ENCODE measurements at places on chromosomes 4 and X. TPM values are rescaled to one million over a fixed set of nuclear protein-coding genes. Genes with fewer than 3 reads are reported as not detected.

Gene ARX
- not detected for total RNA-seq

Gene DYNLT3
- 18.7 TPM for total RNA-seq

Gene XKRX
- 0.74 TPM for total RNA-seq

Gene CBLL2
- not detected for total RNA-seq

Gene LONRF3
- total RNA-seq, result 9.8 TPM

Gene TMPRSS11B
- total RNA-seq, result 40.8 TPM

Gene RPS6KA6
- total RNA-seq, result 2.7 TPM

Gene KCND1
- total RNA-seq, result 2.0 TPM

Gene BMP3
- total RNA-seq, result 0.25 TPM

Gene SPON2
- 72.2 TPM for total RNA-seq

Gene MAGEC1
- total RNA-seq, result not detected

Gene CPLX1
- total RNA-seq, result 0.98 TPM

GRCh38 chrX:10486373-10486772 is 134.0 kb downstream of the MID1 start:
- H3K36me3 ChIP-seq, result no peaks in the 10 kb centered on the region
- no peak overlapping the region for H3K27ac ChIP-seq
- H3K4me3 ChIP-seq, result no peak overlapping the region
- H3K27me3 ChIP-seq, result no peaks in the 10 kb centered on the region
- no peak for DNase-seq
- H3K4me1 ChIP-seq, result peaks cover 8% of the 10 kb centered on the region

- no peak overlapping the region for H3K27ac ChIP-seq
- DNase-seq, result no peak
- no peak overlapping the region for H3K4me3 ChIP-seq
Measured at GRCh38 chr4:158461336-158461735, 60.3 kb upstream of the RXFP1 start.

DNA sequence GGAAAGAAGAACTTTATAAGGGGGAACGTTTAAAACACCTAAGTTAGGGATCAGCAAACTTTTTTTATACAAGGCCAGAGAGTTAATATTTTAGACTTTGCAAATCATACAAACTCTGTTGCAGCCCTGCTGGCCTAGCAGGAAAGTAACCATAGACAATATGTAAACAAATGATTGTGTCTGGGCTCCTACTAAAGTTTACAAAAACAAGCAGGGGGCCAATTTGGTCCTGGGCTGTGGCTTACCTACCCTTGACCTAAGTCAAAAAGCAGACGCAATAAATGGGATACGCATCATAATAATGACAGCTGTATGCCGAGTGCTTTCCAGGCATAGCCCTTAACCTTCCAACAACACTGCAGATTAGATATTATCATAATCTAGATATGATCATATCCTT is 4.9 kb downstream of the TASL start:
- H3K4me3 ChIP-seq, result no peak overlapping the region
- no peaks in the 10 kb centered on the region for H3K27me3 ChIP-seq
- no peaks in the 10 kb centered on the region for H3K4me1 ChIP-seq
- H3K27ac ChIP-seq, result no peak overlapping the region
- H3K36me3 ChIP-seq, result no peaks in the 10 kb centered on the region

GRCh38 chr4:76955182-76955581 is 5.6 kb downstream of the SEPTIN11 start:
- no peak for DNase-seq
- H3K27ac ChIP-seq, result no peak overlapping the region
- H3K4me3 ChIP-seq, result no peak overlapping the region

GRCh38 chrX:144730471-144730870 is 516.8 kb upstream of the SPANXN1 start:
- no peaks in the 10 kb centered on the region for H3K4me1 ChIP-seq
- no peak overlapping the region for H3K27ac ChIP-seq
- H3K27me3 ChIP-seq, result no peaks in the 10 kb centered on the region
- no peak overlapping the region for H3K4me3 ChIP-seq

DNA sequence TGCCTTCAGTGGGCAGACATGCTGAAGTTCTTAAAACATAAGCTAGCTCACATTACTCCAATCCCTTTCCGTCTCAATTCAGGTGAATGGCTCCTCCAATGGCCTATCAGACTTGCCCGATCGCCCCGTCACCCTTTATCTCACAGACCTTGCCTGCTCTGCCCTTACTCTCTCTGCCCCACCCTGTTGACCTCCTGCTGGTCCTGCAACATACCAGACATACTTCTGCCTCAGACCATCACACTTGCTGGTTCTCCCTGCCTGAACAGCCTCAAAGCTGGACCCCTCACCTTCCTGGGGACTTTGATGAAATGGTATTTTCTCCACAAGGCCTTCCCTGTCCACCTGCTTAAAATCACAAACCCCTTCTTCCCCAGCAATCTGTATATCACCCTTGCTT is 340.1 kb upstream of the NR3C2 start:
- no peaks in the 10 kb centered on the region for H3K4me1 ChIP-seq
- no peak for DNase-seq
- no peak overlapping the region for H3K4me3 ChIP-seq
- H3K36me3 ChIP-seq, result no peaks in the 10 kb centered on the region
- H3K27ac ChIP-seq, result no peak overlapping the region

DNA sequence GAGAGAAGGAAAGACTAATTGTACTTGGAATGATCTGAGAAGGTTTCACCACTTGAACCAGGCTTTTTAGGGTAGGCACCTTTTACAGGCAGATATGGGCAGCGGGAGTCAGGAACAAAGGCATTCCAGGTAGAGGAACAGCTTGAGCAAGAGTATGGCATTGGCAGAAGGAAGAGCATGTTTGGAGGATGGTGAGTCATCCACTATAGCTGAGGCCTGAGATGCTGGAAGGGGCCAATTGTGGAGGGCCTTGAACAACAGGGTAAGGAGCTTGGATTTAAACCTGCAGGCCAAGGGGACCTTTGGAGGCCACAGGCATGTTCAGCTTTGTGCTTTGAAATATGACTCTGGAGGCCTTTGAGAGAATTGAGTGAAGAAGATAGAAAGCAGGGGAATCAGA is 32.2 kb downstream of the PFKFB1 start:
- H3K27ac ChIP-seq, result no peak overlapping the region
- H3K4me3 ChIP-seq, result no peak overlapping the region
- no peak for DNase-seq
- no peaks in the 10 kb centered on the region for H3K4me1 ChIP-seq
- H3K36me3 ChIP-seq, result no peaks in the 10 kb centered on the region
- no peaks in the 10 kb centered on the region for H3K27me3 ChIP-seq

GRCh38 chrX:14209034-14209433 is 179.3 kb upstream of the GEMIN8 start:
- H3K27ac ChIP-seq, result no peak overlapping the region
- no peak overlapping the region for H3K4me3 ChIP-seq
- H3K4me1 ChIP-seq, result no peaks in the 10 kb centered on the region
- H3K27me3 ChIP-seq, result no peaks in the 10 kb centered on the region
- no peak for DNase-seq
- H3K36me3 ChIP-seq, result no peaks in the 10 kb centered on the region

- H3K27me3 ChIP-seq, result no peaks in the 10 kb centered on the region
- no peak for DNase-seq
- H3K36me3 ChIP-seq, result no peaks in the 10 kb centered on the region
- H3K4me1 ChIP-seq, result no peaks in the 10 kb centered on the region
- H3K27ac ChIP-seq, result no peak overlapping the region
Measured at GRCh38 chr4:45701621-45702020, 422.2 kb downstream of the GABRG1 start.

- H3K4me3 ChIP-seq, result no peak overlapping the region
- no peaks in the 10 kb centered on the region for H3K36me3 ChIP-seq
- H3K4me1 ChIP-seq, result no peaks in the 10 kb centered on the region
- H3K27ac ChIP-seq, result no peak overlapping the region
- no peaks in the 10 kb centered on the region for H3K27me3 ChIP-seq
Measured at GRCh38 chrX:29241809-29242208, 654.6 kb downstream of the IL1RAPL1 start.

DNA sequence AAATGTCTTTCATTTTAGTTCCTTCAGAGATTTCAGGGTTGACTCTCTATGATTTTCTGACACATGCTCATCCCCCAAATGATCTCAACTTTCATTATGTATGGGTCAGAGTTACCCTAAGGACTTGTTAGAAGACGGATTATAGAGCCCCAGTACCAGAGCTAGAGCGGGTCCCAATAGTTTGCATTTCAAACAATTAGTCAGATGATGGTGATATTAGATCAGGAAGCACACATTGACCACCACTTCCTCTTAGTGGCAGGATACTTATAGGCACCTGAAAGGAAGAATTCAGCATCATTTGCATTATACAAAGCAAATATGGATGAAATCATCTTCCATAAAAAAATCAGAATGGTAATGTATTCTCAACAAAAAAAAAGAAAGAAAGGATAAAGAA is 106.1 kb downstream of the GALNTL6 start:
- H3K4me3 ChIP-seq, result no peak overlapping the region
- no peak overlapping the region for H3K27ac ChIP-seq
- no peaks in the 10 kb centered on the region for H3K27me3 ChIP-seq
- no peaks in the 10 kb centered on the region for H3K36me3 ChIP-seq
- no peak for DNase-seq

- DNase-seq, result no peak
- H3K27me3 ChIP-seq, result no peaks in the 10 kb centered on the region
- H3K4me1 ChIP-seq, result no peaks in the 10 kb centered on the region
- H3K4me3 ChIP-seq, result no peak overlapping the region
- no peaks in the 10 kb centered on the region for H3K36me3 ChIP-seq
- no peak overlapping the region for H3K27ac ChIP-seq
Measured at GRCh38 chrX:94051926-94052325, 377.9 kb downstream of the FAM133A start.

GRCh38 chr4:1571165-1572009 is 112.7 kb downstream of the FAM53A start:
- DNase-seq, result no peak
- H3K27me3 ChIP-seq, result no peaks in the 10 kb centered on the region
- H3K4me1 ChIP-seq, result no peaks in the 10 kb centered on the region
- no peak overlapping the region for H3K27ac ChIP-seq

- DNase-seq, result no peak
- H3K36me3 ChIP-seq, result no peaks in the 10 kb centered on the region
- H3K27me3 ChIP-seq, result no peaks in the 10 kb centered on the region
Measured at GRCh38 chr4:107801766-107802211, 22.9 kb upstream of the SGMS2 start.

DNA sequence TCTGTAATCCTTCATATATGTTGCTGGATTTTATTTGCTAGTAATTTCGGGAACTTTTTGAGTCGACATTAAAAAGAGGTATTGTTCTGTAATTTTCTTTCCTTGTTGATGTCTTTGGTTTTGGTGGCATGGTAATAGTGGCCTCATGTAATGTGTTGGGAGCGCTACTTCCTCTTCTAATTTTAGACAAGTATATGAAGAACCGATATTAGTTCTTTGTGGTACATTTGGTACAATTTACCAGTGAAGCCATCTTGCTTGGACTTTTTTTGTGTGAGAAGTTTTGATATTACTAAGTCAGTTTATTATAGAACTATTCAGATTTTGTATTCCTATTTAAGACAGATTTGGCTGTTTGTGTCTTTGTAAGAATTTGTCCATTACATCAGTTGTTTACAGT is 669.2 kb upstream of the AADAT start:
- H3K36me3 ChIP-seq, result no peaks in the 10 kb centered on the region
- H3K4me3 ChIP-seq, result no peak overlapping the region
- H3K27me3 ChIP-seq, result no peaks in the 10 kb centered on the region
- no peaks in the 10 kb centered on the region for H3K4me1 ChIP-seq

- H3K4me3 ChIP-seq, result no peak overlapping the region
- no peak for DNase-seq
- H3K27ac ChIP-seq, result no peak overlapping the region
- no peaks in the 10 kb centered on the region for H3K4me1 ChIP-seq
- peaks cover 34% of the 10 kb centered on the region for H3K36me3 ChIP-seq
Measured at GRCh38 chr4:7768736-7769135, 170.9 kb downstream of the AFAP1 start.

- H3K27me3 ChIP-seq, result no peaks in the 10 kb centered on the region
- no peaks in the 10 kb centered on the region for H3K4me1 ChIP-seq
- no peaks in the 10 kb centered on the region for H3K36me3 ChIP-seq
- H3K4me3 ChIP-seq, result no peak overlapping the region
- DNase-seq, result no peak
Measured at GRCh38 chr4:187075514-187075913, 351.9 kb upstream of the FAT1 start.

DNA sequence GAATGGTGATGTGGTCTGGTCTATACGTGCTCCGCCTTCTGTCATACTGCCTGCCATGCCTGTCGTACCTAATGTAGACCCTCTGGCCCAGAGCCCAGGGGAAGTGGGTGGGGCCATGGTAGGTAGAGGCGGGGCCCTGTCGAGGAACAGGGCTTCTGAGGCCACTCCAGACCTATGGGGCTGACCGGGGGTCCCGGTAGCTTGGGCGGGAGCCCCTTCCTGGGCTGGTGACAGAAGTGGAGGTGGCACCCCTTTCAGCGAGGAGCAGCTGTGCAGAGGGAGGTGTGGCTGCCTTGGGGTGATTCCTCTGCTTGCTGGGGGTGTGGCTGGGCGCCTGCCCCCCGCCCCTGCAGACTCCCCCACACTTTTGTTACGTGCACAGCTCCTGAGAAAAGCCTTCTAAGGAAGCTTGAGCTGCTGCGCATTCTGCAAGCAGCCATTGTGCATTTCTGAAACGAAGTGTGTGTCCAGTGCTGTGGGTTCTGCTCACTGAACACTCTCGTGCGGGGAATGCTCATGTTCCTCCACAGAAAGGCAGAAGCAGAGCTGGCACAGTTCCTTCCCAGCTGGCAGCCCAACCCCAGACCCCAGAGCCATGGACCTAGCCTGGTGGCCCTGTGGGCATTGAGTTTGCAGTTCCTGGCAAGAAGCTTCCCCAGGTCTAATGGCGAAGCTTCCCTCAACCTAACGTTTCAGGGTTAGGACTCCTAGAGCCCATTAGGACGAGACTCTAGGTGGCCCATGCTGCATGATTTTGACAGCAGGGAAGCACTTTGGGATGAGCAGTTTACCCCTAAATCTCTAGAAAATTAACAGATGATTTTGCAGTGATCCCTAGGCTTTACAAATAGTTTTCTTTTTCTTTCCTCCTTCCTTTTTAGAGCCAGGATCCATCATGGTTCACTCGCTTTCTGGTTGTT is 72.7 kb upstream of the HGFAC start:
- peaks cover 43% of the 10 kb centered on the region for H3K4me1 ChIP-seq
- no peaks in the 10 kb centered on the region for H3K27me3 ChIP-seq
- H3K4me3 ChIP-seq, result no peak overlapping the region
- DNase-seq, result no peak
- no peaks in the 10 kb centered on the region for H3K36me3 ChIP-seq
- H3K27ac ChIP-seq, result peak overlapping the region; percentile 3

Data from vagina (tissue), 2 donors.